ENCODE measurements at places on chromosomes 12 and 14.

- peak; percentile 3 for DNase-seq
These were observed 39.0 kb downstream of the SLCO1B1 start for GRCh38 chr12:21169878-21170472.

- DNase-seq, result no peak
These were observed 142.7 kb upstream of the SYT1 start for GRCh38 chr12:78721906-78722305.

DNA sequence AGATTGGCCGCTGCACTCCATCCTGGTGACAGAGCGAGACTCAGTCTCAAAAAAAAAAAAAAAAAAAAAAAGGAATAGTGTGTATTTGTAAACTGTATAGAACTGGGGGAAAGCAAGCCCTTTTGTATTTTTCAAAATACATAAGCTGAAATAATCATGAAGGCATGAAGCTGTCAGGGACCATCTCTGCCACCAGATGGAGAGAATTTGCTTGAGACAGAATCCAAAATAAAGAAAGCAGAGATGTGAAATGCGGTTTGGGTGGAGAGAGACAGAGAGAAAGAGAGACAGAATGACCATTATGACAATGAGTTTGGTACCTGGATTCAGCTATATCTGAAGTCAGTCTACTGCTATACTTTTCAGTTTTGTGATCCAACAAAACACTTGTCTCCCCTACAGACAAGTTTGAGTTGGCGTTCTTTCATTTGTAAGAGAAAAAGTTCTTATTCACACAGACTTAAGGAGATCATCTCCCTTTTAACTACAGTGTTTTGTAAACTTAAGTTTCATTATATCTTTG, 155.7 kb upstream of the LRIG3 start:
- DNase-seq, result no peak

- peak; percentile 90 for DNase-seq
These were observed 1.4 kb upstream of the ZFP36L1 start for GRCh38 chr14:68794130-68794850.

DNA sequence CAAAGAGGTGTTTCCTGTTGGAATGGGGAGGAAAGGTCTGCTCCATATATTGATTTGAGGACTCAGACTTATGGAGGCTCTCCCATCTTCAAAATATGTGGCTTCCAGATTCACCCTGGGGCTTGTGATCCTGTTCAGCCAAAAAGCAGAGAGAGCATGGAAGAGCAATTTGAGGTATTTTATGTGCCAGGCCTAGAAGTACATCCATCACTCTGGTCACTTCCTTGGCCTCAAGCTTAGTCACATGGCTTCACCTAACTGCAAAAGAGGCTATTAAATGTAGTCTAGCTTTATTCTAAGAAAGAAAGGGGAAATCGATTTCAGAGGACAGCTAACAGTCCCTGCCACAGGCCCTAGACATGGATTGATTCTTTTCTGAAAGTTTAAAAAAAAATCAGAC, 86.2 kb downstream of the C12orf50 start:
- no peak for DNase-seq

- DNase-seq, result no peak
These were observed 172.8 kb upstream of the PLEKHG7 start for GRCh38 chr12:92529944-92530343.

DNA sequence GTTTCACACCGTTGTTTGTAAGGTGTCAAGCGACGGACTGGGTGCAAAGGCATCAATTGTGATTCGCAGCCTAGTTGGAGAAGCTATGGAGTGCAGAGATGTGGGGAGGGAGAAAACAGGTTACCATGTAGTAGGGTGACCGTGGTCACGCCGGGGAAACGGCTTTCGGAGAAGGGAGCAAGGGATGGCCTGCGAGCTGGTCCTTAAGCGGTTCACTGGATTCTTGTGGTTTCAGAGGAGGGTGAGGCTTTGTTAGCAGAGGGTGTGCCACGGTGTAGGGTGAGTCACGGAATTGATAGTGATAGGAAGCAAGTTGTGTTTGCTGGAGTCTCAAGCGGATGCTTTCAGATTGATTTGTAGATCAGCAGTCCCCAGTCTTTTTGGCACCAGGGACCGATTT, 2.3 kb downstream of the PIWIL1 start:
- no peak for DNase-seq

Measured in fibroblast of skin of left biceps (primary cell).